EL (cell line): ENCODE measurements at places on chromosomes 3 and 15.

DNA sequence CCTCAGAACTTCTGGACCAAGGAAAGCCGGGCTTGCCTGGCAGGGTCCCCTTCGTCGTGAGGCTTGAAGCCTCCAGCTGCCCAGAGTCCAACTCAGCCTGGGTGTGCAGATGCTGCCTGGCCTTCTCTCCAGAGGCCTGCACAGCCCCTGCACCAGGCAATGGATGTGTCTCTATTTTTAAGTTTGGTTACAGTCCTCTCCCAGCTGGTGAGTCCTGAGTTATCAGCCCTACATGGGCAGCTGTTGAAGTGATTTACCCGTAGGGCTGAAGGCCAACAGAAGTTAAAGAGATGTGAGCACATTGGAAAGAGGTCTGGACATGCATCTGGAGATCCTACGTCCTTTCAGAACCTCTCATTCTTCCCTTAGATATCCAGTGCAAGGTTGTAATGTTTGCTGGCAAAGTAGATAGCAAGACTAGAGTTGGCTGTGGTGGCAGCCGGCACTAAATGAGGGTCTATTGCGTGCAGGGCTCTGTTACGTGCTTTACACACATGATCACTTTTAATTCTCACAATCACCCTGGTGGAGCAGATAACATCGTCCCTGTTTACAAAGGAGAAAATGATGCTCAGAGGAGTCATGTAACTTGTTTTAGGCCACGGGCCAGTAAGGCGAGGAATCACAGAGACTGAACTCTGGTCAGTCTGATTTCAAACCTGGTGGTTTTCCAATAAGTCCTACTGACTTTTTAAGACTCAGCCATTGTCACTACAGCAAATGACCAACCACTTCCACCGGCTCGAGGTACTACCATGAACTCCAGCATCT lies 9.9 kb downstream of the FYCO1 start:
- DNase-seq, result no peak

DNA sequence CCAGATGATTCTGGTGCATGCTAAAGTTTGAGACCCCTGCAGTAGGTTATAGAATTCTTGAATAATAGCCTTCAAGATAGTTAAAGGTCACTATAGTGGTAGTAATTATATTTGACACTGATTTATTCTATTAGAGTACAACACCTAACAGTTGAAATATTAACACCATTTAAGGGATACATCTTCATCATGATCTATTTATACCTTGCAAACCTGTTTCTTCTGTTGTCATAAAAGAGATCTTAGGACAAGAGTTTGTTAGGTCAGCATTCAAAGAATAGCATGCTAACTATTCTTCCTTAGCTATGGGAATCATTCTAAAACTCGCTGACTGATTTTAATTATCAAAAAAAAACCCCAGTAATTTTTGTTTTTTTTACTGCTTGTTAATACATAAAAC lies 46.5 kb downstream of the TSC22D2 start:
- DNase-seq, result no peak

DNA sequence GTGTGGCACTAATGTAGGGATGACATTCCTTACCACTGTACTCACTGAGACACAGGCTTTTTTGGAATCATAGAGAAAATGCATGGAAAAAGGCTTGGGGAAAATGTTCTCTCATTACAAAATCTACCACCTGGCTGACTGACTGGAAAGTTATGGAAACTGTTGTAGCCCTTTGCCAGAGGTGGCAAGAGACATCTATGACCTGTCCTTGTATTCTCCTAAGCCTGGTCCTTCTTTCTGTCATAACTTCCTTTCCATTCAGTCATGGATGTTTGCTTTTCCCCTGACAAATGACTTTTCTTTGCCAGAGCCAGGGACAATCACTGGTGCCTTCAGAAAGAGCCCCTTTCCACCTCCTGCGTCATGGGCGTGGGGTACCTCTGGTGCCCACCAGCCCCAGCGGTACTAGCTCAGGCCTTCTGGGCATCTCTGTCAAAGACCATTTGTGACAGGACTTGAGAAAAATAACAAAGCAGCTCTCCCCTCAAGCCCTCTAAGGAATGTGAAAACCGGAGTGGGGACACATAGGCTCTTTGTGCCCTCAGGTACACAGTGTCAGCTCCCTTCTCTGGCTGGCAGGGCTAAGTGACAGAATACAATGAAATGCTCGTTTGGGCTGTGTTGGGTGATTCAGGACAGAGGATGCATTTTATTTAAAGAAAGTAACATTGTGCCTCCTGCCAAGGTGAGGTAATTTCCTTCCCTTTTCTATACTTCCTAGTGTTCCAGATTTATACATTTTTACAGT lies 381.1 kb upstream of the RASGRP1 start:
- DNase-seq, result no peak

DNA sequence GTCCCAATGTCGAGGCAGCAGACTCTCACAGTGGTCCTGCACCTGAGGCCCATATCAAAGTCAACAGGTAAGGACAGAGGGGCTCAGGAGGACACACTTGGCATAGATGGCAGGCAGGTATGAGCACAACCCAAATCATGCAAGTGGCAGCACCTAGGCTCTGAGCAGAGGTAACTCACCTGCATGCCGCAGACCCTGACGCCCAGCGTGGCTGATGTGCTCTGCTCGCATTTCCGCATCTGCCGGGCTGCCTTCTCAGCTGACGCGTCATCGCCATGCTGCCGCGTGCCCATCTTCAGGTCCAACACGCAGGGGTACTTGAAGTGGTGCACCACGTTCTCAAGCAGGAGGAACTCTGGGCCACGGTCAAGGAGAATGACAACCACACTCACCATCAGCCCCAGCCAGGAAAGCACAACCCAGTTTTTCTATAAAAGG lies 4.2 kb upstream of the GMPPB start:
- DNase-seq, result no peak

DNA sequence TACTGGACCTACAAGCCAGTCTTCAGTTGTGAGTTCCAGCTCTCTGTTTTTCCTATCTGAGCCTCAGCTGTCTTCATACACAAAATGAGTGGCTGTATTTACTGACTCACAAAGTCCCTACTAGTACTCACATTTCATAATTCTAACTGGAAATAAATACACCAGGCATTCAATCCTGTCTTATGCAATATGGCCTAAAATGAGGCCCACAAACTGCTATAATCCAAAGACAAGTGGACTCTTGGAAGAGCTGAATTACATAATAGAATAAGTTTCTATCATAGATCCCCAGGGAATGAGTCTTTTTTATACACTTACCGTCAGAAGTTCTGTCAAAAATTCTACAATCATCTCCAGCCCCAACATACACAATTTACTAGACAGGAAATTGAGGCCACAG lies 211.9 kb downstream of the LRRN1 start:
- DNase-seq, result no peak

DNA sequence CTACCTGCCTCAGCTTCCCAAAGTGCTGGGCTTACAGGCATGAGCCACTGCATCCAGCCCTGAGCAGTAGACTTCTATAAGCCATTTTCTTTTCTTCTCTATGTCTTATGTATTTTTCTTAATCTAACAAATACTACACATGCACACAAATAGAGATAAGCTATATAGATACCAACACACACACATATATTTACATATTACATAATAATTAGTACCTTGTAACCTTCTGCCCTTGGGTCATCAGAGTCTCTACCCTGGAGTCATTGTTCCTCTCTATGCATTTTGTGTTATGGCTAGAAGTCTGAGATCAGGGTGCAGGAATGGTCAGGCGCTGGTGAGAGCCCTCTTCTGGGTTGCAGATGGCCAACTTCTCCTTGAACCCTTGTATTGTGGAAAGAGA lies 154.0 kb upstream of the PTPRG start:
- no peak for DNase-seq

GRCh38 chr15:25545017-25545416 lies 106.2 kb upstream of the UBE3A start:
- peak; percentile 1 for DNase-seq
